Stimulated activated CD4-positive, alpha-beta T cell treated with anti-CD3 and anti-CD28 coated beads, Interleukin-4, amount 100 ng/mL, for 4 hours (primary cell): ENCODE measurements at places on chromosomes 6 and 20.

DNA sequence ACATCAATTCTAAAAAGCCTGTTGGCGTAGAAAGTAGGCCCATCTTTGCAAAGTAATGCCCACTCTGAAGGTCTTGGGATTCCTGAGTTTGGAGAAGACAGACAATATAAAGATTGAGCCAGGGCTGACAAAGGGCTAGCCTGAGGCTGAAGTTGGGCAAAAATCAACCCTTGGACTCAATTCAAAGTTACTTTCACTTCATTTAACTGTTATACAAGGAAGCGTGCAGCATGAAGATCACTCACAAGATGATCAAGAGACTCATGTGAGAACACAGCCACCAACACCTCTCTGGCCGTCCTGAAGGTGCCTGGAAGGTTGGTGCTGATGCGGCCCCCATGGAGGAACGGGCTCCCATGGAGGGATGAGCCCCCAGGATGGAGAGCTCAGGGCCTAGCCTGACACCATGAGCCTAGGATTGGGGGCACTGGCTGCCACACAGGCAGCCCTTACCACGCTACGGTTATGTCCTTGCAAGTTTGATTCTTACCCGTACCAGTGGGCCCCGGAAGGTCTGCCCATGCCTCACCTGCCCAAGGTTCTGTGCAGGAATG lies 26.6 kb downstream of the FOXC1 start:
- DNase-seq = no peak

DNA sequence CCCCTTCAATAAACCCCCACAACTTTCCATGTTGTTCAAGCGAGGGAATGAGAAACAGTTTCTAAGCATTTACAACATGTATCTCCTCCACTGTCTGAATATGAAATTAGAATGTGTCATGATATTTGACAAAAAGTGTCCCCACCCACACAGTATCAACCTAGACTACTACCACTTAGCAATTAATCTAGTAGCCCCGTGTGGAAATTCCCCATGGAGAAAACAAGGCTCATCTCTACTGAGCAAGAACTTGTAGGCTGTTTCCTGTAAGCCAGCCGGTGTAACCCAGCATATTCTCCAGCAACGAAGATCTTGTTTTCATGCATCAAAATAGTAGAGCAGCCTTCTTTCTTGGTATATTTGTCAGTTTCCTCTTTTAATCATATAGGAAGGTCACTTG lies 115.0 kb downstream of the IRF4 start:
- peak; percentile 78 for DNase-seq

DNA sequence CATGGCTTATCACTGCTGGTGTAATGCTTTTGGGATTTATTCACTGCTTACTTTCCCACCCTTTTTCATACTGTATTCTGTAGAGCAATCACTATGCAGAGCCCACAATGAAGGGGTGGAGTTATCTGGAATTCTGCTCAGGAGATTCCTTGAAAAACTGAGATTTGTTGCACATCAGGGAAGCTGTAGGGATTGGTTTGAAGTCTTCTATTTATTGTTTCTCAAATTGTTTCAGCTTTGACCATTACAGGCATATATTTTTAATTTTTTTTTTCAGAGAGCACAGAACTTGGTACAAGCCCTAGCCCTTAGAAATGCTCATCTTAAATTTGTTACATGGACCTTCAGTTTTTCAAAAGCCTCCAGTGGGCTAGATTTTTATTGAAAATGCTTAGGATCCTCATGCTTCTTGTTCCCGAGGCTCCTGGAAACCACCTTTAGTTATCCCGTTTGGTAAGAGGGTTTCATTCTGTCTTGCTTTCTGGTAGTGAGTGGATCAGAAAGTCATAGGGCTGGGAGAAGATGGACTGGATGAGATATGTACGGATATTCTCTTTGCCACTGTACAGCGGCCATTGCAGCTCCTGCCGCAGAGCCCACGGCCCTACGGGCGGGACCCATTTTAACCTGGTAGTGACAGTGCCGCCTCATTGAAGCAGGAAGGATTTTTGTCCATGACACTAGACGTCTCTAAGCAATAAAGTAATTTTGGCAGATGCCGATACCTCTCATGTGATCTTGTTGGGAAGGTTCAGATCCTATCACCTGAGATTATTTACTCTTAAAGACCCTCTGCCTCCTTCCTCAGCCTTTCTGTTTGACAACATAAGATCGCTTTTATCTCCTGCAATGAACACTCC lies 45.3 kb upstream of the ZNF184 start:
- no peak for DNase-seq

- no peak for DNase-seq
These were observed 18.1 kb downstream of the DNMT3B start for GRCh38 chr20:32780278-32780677.

- DNase-seq = no peak
These were observed 10.0 kb downstream of the TRAM2 start for GRCh38 chr6:52566853-52567279.

- DNase-seq = no peak
These were observed 1349.8 kb upstream of the GJE1 start for GRCh38 chr6:140782941-140783340.

GRCh38 chr6:158717341-158718330 lies 67.8 kb downstream of the SYTL3 start:
- DNase-seq = no peak

DNA sequence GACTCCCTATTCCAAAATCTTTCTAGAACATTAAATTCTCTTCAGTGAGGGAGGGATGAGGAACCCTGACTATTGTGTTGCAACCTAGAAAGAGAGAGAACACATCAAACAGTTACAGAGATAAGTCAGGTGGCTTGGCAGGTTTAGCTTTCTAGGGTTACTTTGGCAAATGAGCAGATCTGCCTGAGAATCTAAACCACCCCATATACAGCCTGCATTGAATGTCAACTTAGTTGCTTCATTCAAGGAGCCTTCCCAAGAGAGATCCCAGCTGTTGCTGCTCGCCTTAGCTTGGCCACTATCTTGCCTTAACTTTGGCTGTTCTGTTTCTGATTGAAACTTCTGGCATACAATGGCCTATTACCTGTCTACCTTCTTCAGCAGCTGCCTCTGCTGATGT lies 74.7 kb upstream of the TCF21 start:
- no peak for DNase-seq

- DNase-seq = no peak
These were observed 190.3 kb downstream of the TAF4 start for GRCh38 chr20:61875221-61875885.

- DNase-seq = no peak
These were observed 32.2 kb upstream of the ERVFRD-1 start for GRCh38 chr6:11143394-11144371.

DNA sequence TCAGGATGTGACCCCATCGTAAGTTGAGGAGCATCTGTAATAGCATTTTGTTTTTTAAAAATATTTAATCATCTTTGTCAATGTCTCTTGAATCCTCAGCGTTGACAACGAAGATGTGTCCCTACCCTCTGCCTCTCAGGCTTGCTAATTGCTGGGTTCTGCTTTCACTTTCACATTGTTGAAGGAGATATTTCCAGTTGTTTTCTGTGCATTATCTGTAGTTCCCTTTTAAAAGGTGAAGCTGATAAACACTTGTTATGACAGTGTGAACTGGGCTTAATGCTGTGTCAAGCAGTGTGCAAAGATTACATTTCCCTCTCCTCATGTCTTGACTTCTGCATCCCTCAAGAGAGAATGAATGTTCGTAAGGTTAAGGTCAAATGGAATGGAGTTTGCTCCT lies 54.9 kb downstream of the CSE1L start:
- no peak for DNase-seq

DNA sequence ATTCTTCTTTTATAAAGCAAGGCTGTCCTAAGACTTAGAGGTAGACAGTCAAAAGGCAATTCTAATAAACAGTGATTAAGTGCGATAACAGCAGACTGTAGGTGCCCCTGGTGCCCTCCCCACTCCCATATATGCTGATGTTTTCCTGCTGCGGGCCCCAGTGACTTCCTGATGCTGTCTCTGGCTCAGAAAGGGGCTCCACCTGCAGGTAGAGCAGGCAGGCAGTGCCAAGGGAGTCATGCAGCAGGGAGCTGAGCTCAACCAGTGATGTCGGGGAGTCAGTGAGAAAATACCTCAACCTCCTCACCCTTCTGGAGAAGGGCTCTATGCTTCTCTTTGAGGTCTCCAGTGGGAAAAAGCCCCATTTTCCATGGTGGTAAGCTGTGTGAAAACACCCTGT lies 126.7 kb upstream of the SSTR4 start:
- no peak for DNase-seq

- no peak for DNase-seq
These were observed 114.8 kb downstream of the LRFN2 start for GRCh38 chr6:40472353-40472752.

DNA sequence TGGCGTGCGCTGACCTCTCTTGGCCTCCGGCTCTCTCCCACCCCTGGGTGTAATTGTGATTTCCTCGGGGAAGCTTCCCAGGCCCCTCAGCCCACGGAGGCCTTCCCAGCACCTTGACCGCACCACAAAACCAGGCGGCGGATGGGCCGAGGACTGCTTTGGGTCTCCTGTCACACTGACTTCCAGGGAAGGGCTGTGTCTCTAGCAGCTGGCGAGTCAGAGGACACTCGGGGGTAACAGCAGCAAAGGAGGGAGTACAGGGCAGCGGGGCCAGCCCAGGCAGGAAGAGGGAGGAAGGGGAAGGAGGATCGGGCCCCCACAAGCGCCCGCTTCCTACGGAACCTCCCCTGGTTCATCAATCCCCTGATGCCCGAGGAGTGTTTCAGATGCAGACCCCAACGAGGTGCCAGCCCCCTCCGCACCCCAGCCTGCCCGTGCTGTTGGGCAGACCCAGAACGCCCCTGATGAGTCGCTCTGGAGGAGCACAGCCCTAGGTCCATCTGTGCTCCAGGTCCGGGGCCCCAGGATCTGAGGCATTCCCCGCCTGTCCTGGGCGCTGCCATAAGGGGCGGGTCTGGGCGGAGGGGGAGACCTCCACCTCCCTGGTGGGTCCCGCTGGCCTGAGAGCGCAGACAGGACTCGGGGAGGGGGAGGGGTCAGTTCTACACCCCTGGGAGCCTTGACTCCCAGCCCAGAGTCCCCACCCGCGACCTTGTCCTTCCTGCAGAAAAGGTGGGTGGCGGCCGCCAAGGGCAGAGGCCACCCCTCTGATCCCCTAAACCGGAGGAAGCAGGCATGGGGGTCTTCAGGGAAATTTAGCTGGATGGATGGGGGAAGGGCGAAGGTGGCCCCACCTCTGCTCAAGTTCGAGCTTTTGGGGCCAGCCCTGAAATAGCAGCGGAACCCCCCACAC lies 956 bp downstream of the CHRNA4 start:
- DNase-seq = no peak

DNA sequence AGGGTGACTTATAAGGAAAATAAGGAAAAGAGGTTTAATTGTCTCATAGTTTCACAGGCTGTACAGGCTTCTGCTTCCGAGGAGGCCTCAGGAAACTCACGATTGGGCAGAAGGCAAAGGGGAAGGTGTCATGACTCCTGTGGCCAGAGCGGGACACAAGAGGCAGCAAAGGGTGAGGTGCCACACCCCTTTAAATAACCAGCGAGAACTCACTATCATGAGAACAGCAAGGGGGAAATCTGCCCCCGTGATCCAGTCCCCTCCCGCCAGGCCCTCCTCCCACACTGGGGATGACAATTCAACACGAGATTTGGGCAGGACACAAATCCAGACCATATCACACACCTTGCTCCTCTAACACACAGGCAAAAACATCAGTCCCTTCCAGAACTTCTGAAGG lies 254.0 kb downstream of the DLL1 start:
- no peak for DNase-seq

DNA sequence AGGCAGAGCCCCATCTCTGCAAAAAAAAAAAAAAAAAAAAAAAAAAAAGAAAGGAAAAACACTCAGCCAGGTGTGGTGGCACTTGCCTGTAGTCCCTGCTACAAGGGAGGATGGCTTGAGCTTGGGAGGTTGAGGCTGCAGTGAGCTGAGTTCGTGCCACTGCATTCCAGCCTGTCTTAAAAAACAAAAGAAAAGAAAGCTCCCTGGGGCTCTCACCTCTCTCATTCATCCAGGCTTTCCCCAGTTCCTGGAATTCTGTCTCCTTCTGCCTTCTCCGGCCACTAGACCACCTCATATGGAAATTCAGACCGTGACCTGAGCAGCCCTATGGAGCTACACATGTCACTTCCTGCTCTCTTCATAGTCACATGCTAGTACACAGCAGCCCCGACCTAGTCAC lies 101.1 kb upstream of the TAB2 start:
- DNase-seq = no peak

GRCh38 chr6:4220558-4220957 lies 85.2 kb upstream of the ECI2 start:
- DNase-seq = no peak

DNA sequence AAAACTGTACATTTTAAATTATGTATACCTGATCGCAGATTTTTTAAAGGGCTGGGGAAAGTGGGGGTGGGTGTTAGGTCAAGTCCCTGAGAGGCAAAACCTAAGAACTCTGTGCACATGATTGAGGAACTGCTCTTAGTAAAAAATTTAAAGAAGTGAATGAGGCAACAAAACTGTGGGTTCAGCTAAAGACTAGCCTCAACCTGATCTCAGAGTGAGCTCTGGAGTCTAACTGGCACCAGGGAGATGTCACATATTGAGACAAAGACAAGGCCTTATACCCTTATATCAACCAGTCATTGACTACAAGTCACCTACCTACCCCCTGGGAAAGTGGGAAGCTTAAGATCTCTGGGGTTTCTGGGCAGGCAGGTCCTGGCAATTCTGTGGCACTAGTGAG lies 27.4 kb upstream of the RUNX2 start:
- no peak for DNase-seq

GRCh38 chr6:20879526-20879925 lies 345.3 kb downstream of the CDKAL1 start:
- DNase-seq = no peak

- DNase-seq = no peak
These were observed 56.4 kb upstream of the F13A1 start for GRCh38 chr6:6376845-6377244.

GRCh38 chr6:27213544-27214125 lies 33.9 kb upstream of the PRSS16 start:
- no peak for DNase-seq

DNA sequence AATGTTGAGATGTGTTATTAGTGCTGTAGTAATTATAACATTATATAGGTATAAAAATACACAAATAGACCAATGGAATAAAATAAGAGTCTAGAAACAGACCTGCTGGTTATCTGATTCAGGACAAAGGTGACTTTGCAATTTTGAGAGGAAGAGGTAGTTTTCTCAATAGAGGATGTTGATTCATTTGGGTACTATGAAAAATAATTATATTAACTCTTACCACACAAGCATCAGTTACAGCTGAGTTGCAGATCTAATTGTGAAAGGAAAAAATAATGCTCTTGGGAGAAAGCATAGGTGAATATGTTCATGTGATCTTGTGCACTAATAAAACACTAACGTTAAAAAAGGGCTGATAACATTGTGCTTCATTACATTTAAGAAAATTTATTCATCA lies 103.0 kb downstream of the BCKDHB start:
- no peak for DNase-seq
